ENCODE measurements at places on chromosomes 1 and 21.

DNA sequence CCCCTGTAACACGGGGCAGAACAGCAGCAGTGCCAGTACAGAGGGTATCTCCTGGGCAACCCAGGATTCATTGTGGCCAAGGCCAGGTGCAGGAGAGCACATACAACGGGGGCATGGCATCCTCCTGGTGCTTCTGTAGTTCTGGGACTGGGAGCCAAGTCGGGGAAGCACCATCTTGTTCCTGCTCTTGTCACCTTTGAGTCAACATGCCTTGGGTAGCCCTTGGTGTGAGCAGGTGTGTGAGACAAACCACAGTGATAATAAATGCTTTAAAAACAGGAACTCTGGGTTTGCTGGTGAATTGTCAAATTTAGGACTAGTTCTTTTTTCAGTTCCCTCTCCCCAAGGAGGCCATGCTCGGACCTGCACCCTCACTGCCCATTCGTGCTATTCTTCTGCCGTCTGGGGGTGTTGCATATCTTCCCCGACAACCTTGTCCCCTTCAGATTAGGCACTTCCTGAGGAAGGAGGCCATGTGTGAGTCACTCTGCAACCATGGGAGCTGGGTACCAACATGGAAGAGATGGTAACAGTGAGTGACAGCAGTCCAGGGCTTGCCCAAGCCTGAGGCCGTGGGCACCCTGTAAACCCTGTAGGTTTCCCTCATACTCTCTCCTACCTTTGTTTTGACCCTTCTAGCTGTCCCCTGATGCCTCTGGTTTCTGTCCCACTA is 150.2 kb downstream of the GRIK3 start:
- no peak for DNase-seq

DNA sequence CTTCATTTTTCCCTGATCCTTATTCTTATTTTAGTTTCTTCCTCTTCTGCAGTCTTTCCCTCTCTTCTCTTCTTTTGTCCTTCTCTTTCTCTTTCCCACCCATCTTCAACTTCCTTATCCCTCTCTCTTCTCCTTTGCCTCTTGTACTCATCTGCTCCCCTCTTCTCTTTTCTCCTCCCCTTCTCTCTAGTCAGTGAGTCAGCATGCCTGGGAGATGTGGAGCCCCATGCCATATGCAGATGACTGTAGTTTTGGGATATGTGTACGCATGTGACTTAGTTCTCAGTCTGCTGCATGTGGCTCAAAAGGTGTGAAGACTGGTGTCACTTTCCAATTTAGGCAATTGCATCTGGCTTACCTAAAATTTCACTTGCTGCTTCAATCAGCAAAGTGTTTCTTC is 10.4 kb downstream of the DNAJC6 start:
- no peak for DNase-seq

DNA sequence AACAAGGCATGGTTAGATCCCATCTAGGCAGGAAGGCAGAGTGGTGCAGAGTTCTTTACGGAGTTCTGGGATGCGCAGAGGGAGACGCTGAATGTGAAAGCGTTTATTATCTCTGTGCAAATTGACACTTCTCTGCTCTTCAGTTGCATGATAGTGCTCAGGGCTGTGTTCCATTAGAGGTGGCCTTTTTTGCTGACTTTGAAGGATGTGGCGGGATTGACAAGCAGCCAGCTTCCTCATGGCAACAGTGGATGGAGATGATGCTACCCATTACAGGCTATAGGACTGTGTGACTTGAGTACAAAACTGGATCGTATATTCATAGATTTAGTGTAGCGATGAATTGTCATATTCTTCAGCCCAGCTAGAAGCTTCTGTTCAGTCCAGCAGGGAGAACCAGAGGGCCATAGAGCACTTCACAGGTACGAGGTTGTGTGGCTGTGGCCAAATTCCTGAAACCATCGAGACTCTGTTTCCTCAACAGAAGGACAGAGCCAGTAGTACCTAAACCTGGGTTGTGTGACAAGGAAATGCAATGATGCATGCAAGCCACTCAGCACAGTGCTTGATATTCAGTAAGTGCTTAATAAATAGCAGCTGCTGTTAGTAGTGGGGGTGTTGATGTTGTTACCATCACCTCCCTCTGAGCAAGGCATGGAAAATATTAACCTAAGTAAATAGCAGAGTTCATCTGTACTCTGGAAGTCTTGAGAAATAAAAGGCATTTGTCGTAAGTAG is 430.0 kb upstream of the KAZN start:
- DNase-seq = no peak

GRCh38 chr1:216224233-216224632 is 199.0 kb downstream of the USH2A start:
- DNase-seq = no peak

GRCh38 chr1:21131200-21131599 is 45.5 kb downstream of the EIF4G3 start:
- DNase-seq = no peak
